ENCODE measurements at places on chromosomes 4 and X.

GRCh38 chr4:1234309-1234695, 14.6 kb downstream of the CTBP1 start:
- DNase-seq = no peak

GRCh38 chr4:77695774-77696173, 90.2 kb downstream of the CXCL13 start:
- DNase-seq = no peak

- no peak for DNase-seq
Measured at GRCh38 chr4:90127223-90127705, at the start of gene CCSER1. Gene CCSER1 (plus strand): TSS chr4:90127394.

- DNase-seq = no peak
Measured at GRCh38 chrX:151019856-151020255, 36.7 kb downstream of the HMGB3 start.

GRCh38 chrX:7570432-7571029, 272.4 kb upstream of the VCX start:
- no peak for DNase-seq

DNA sequence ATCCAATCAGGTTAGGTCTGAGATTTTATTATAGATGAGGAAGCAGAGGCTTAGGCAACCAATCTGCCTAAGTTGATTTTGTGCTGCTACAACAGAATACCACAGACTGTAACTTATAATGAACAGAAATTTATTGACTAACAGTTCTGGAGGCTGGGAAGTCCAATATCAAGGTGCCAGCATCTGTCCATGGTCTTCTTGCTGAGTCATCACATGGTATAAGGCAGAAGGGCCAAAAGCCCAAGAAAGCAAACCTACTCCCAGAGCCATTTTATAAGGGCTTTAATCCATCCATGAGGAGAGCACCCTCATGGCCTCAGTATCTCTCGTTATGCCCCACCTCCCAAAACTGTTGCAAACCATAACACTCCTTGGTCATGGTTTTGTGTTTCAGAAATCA, 55.8 kb downstream of the GPAT3 start:
- no peak for DNase-seq

DNA sequence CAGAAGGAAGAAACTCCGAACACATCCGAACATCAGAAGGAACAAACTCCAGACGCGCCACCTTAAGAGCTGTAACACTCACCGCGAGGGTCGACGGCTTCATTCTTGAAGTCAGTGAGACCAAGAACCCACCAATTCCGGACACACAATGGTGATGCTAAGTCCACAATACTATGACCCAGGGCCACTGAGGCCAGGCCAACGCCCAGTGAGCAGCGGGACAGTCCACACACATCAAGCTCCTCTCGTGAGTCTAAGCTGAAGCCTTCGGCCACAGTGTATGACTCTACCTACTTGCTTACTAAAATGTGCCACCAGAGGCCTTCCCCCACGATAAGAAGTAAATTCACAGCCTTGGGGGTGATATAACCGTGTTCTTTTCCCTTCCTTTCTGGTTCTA, 10.2 kb upstream of the CDKN2AIP start:
- no peak for DNase-seq

DNA sequence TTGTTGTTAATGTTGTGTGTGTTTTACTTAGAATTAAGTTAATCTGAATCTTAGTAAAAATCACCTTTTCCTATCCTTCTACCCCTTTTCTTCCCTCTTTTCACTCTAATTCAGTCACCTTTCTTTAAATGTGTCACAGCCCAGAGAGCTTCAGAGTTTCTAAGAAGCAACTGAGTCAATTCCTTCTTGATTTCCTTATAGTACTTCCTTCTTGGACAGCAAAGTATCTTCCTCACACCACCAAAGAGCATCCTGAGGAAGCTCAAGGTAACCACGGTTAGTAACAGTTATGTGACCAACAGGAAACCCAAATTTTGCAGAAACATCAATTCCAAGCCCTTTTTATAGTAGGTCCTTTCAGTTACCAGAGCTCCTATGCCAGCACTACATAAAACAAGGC, 243.2 kb upstream of the BMP3 start:
- DNase-seq = no peak

DNA sequence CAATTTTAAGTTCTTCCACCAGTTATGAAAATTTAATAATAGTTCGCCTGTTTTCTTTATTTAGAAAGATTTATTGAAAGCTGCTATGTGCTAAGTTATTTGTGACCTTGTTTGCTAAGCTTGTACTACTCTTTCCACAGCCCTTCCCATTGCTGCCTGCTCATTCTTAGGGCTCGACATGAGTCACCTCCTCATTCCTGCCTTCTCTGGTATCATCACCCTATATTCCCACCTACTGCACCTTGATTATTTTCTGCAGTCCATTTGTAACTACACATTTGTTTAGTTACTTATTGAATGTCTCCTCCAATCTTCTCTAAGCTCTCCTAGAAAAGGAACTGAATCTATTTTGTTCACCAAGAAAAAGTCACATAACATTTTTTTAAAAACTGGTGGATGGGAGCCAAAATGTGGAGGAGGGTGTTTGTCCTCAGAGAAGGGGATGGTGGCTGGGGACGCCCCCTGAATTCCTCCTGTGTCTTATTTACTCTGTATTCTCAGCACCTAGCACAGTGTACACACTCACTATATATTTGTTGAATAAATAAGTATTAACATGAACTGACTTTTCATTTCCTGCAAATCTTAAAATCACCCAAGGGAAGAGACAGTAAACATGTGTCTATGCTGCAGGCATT, 3.7 kb upstream of the RAB9A start:
- DNase-seq = no peak

GRCh38 chr4:35818520-35818919, 425.8 kb downstream of the ARAP2 start:
- no peak for DNase-seq

GRCh38 chrX:13605611-13606010, 36.2 kb downstream of the EGFL6 start:
- no peak for DNase-seq

- no peak for DNase-seq
Measured at GRCh38 chrX:104641176-104641575, 75.2 kb downstream of the IL1RAPL2 start.

- no peak for DNase-seq
Measured at GRCh38 chr4:2761035-2761923, 5.1 kb upstream of the TNIP2 start.

DNA sequence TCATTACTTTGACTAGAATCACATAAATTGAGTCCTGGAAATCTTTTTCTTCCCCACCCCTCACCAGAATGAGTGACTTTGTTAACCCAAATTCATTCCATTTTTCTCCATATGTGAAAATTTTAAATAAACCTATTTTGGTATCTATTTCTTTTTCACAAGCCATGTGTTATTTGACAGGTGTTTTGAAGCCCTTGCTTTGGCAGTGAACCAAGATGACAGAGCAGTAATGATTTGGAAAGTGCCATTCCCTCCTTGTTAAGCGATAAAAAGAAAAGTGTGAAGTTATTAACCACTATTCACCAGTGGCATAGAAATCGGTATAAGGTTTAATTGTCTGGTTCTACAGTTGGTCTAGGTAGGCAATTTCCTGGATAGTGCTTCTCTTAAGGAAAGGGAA, 66.1 kb downstream of the POLA1 start:
- DNase-seq = no peak

- no peak for DNase-seq
Measured at GRCh38 chrX:16882169-16882568, 12.0 kb upstream of the RBBP7 start.

DNA sequence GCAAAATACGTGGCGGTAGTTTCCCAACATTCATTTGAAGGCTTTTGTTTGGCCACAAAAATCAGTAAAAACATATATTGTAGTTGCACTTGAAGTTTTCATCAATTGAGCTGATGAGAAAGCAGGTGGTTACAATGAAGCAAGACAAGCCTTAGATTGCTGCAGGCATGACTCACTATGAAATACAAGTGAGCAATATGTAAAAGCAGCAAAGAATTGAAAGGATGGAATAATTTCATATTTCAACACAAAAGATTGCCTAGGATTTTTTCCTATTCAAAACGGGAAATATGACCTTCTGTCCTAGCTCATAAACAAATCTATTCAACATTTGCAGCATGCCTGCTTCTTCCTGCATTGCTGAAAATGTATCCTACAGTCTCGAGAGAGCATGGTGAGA, 190.9 kb upstream of the BANK1 start:
- no peak for DNase-seq
